ENCODE measurements at places on chromosomes 5 and 9.

GRCh38 chr9:98992885-98993569 lies 49.3 kb downstream of the COL15A1 start:
- DNase-seq = no peak

GRCh38 chr9:80175286-80176150 lies 603.8 kb downstream of the TLE4 start:
- no peak for DNase-seq

GRCh38 chr9:8365029-8365428 lies 565.5 kb upstream of the DMAC1 start:
- DNase-seq = no peak

- no peak for DNase-seq
These were observed 128.7 kb downstream of the SPOCK1 start for GRCh38 chr5:137370096-137371071.

DNA sequence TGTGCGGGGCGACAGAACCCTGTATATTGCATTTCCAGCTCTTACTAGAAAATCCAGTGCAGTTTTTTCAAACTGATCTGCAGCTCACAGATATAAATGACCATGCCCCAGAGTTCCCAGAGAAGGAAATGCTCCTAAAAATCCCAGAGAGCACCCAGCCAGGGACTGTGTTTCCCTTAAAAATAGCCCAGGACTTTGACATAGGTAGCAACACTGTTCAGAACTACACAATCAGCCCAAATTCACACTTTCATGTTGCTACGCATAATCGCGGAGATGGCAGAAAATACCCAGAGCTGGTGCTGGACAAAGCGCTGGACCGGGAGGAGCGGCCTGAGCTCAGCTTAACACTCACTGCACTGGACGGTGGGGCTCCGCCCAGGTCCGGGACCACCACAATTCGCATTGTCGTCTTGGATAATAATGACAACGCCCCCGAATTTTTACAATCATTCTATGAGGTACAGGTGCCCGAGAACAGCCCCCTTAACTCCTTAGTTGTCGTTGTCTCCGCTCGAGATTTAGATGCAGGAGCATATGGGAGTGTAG lies 786 bp downstream of the PCDHB5 start:
- DNase-seq = no peak

DNA sequence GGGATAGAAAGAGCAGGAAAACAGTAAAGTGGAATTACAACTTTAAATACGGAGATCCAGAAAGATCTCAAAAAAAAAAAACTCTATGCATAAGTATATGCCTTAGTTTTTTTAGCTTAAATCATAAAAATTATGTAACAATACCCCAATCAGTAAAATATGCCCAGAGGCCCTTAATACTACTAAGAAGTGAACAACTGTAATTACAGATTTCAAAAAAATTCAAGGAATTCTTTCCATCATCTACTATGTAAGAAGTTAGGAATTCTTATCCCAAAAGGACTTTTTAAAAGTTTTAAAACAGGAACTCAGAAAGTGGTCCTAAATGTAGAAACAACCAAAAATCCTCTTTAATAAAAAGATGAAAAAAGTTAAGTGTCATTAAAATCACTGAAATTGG lies 111.3 kb downstream of the SSBP2 start:
- no peak for DNase-seq

- DNase-seq = no peak
These were observed 7.6 kb upstream of the ZNF474 start for GRCh38 chr5:122121479-122122465.

DNA sequence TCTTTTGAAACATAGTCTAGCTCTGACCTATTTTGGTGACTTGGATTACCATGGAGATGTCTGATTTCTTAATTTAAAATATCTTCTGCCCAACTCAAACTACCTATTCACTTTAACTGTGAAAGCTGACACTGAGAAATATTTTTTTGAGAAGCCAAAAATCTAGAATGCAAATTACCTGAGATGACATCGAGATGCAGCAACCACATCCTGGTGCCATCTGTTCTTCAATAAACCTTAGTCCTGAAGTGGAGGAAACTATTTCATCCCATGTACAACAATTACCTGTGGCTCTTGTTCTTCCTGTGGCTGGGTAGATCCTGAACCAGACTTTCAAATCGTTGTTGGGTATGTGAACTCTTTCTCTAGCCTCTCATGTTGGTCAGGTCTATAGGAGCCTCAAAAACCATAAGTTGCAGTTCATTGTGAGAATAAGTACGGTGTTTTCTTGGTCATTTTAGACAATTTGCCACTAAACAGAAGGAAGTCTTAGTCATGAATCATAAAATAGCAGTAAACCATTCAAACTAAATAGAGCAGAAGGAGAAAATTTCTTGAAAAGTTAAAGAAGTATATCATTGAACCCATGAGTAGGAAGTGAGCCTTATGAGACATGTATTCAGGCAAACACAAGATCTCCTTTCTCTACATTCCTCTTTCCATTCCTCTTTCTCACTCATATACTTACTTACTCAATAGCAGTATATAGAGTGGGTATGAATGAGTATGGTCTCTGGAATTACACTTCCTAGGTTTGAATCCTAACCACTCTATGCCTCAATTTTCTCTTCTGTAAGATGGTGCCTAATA lies 176.0 kb downstream of the HMHB1 start:
- no peak for DNase-seq

DNA sequence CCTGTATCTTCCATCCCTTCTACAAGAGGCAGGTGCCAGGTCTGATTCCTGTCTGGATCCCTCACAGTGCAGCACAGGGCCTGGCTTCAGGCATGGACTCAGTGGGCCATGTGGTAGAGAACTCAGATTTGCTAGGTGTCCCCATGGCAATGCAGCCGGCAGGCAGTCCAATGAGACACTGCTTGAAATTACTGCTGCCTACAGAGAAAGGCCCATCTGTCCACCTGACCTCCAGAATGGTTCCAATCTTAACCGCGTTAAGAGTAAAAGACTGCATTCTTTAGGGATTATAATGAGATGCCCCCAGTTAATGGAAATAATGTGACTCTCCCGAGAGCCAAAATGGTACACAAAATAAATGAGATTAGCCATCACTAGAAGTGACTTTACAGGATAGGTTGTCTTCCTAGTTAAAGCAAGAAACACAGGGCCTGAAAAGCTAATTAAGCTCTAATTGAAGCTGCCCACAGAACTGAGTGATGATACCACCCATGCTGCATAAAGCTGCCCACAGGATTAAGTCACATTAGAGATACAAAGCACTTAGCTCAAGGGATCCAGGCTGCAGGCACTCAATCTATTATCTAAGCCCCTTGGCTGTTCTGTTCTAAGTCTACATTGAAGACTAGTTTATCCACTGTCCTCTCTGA lies 11.4 kb downstream of the FAM193B start:
- DNase-seq = no peak

DNA sequence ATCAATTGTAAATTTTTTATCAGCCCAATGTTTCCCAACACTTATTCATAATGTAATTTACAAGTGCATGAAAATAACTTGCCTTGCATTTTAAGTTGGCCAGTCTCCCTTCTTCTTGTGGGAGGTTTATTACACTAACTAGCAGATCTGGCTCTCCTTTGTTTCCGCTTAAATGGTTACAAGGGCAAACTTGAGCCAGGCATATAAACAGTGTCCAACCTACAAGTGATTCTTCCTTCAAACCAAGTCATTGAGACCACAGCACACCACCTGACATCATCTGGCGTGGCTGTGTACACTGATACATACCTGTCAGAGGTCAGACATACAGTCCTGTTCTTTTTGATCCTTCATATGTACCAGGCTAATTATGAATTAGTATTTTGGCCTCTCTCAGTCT lies 80.1 kb downstream of the ALDH1A1 start:
- DNase-seq = no peak

GRCh38 chr5:146851133-146851532 lies 27.4 kb downstream of the PPP2R2B start:
- no peak for DNase-seq

- no peak for DNase-seq
These were observed 43.4 kb downstream of the EPB41L4B start for GRCh38 chr9:109277451-109277850.

- no peak for DNase-seq
These were observed 264.9 kb downstream of the PIK3R1 start for GRCh38 chr5:68480335-68480940.

- no peak for DNase-seq
These were observed 1.1 kb downstream of the OTP start for GRCh38 chr5:77637170-77637997.

DNA sequence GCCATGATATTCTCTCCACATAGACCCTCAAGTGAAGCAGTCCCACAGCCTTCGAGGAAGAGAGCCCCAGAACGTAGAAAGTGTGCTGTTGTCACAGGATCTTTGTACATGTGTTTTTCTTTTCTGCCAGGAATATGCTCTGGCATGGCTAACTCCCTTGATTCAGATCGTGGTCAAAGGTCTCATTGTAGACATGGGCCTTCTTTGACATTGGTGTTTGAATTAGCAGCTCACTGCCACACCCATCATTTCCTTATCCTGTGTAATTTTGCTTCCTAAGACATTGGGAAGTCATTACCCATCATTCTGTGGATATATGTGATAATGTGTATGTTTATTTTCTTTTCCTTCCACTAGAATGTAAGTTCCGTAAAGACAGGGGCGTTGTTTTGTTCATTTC lies 25.5 kb downstream of the MTRR start:
- DNase-seq = no peak

DNA sequence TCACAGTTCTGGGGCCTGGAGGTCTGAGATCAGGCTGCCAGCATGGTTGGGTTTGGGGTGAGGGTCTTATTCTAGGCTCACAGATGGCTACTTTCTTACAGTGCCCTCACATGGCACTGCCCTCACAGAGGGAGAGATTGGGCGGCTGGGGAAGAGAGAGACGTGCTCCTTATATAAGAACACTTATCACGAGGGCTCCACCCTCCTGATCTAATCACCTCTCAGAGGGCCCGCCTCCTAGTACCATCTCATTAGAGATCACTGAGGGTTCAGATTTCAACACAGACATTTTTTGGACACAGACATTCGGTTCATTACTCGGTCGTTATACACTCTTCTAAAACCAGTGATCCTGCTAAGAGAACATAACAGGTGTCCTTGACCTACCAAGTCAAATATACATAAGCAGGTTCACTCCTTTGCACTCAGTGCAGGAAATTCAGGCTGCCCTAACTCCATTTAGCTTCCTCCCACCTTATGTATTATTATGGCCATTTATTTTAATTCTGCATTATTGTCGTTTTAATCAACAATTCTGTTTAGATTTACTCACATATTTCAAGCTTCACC lies 121.7 kb downstream of the ICE1 start:
- no peak for DNase-seq

DNA sequence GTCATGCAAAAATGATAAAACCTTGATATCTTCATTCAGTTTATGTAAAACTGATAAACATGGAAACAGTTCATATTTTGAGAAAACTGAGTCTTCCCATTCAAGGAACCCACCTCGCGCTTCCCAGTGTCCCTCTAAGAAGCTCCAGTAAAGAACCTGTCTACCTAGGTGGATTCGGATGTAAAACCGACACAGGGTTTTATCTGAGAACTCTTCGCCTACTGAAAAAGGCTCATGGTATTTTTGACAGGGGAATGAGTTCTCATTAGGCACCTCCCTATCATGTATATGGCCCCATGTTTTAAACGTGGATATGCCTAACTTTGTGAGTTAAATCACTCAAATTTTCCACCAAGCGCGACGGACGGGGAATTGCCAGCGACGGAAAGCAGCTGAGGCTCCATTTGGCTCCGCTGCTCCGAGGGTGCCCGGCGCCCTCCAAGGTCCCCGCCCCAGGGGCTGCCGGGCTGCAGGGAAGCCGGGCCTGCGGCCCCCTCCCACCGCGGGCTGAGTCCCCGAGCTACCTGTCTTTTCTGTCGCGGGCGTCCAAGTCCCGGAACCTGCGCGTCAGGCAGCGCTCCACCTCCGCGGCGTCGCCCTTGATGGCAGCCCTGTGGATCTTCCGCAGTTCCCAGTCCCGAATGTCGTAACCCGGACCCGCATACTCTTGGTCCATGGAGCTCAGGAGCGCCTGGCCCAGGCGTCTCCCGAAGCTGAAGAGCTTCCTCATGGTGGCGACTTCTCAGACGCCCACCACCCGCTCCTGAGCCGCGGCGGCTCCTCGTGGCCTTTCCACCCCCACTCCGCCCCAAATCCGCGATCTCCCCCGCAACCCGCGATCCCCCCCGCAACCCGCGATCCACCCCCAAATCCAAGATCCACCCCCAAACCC lies 594 bp downstream of the ANKRD18A start:
- DNase-seq = no peak

DNA sequence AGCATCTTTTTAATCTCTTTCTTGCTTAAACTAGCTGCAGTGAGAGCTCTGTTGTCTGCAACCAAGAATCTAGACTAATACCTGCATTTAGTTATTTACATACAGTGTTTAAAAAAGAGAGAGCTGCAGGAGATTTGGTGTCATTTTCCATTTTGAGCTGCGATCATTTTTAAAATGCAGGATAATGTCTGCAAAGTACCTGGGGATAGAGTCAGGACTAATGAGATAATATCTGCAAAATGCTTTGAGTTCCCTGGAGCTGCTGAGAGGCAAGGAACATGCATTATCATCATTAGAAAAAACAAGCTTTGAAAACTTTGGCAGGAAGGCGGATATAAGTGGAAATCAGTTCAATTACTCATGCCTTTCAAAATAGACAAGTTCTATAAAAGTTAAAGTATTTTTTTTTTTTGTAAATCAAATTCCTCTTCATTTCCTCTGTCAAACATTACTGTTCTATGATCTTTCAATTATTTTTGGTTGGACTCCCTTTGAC lies 21.8 kb upstream of the ANKRD33B start:
- DNase-seq = no peak

- no peak for DNase-seq
These were observed 224.6 kb downstream of the GABBR2 start for GRCh38 chr9:98484162-98484561.

DNA sequence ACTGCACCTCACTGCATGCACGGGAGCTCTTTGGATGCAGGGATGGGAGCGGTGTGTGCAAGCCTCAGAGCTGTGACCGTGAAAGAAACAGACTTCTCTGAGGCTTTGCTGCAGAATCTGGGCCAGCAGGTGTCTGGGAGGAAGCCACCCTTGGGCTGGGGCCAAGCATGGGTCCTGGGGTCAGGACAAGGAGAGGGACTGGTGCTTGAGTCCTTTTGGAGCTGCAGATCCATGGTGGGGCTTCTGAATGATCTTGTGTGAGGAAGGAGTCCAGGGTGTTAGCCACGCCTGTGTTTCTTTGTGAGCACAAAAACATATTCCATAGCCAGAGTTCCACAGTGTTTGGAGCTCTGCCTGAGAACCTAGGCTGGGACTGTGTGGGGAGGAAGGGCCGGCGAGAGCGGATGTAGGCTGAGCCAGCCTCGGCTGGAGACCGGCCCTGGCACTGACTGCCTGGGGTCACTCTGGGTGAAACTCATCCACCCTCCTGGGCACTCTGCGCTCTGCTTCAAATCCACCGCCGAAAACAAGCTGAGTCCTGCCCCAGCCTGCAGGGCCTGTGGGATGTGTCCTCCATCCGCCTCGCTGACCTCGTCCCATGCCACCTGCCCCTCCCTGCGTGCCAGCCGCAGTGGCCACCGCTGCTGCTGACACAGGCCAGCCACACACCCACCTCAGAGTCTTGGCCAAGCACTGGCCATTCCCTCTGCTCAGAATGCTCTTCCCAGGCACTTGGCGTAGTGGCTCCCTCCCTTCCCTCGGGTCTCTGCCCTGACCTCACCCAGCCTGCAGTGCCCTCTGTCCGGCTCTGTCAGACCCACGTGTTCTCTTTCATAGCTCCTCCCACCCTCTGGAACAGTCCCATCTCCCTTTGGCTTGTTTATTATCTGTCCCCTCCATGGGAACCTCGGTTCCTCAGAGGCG lies 26.7 kb downstream of the ERGIC1 start:
- no peak for DNase-seq

- DNase-seq = no peak
These were observed 75.7 kb downstream of the TUSC1 start for GRCh38 chr9:25602400-25603044.

Data from mesothelial cell of epicardium (in vitro differentiated cells).